Stimulated activated CD8-positive, alpha-beta memory T cell treated with anti-CD3 and anti-CD28 coated beads, Interleukin-4, amount 100 ng/mL, for 1 hour (primary cell): ENCODE measurements at places on chromosomes 16 and 17.
A peak's percentile ranks its signal among the peaks of the same experiment; 100 is the strongest.

DNA sequence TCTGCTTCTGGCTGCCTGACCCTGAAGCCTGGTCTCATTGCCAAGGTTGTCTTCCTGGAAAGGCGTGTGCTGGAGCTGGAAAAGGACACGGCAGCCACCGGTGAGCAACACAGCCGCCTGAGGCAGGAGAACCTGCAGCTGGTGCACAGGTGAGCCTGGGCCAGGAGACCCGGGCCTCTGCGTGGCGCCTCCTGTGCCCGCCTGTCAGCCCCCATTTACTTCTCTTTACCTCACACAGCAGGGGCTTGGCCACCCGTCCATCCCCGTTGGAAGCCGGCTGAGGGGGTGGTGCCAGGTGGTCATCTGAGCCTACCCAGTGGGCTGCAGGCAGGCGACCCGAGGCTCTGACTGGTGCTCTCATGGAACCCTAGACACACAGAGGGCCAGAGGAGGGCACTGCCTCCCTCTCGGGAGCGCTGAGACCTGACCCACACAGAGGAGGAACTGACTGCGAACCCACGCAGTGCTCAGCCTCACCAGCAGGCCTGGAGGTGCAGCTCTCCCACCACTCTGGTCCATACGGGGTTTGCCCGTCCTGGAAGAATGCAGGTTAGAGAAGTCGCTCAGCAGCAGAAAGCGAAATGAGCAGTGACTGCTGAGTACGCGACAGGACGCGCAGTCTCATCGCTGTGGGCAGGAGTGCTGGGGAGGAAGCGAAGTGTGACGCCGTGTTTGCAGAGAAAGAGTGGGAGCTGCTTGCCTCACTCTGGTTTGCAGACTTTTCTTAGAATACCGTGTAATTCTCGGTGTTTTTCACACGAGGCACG is 21.9 kb upstream of the CAPN15 start:
- DNase-seq, result no peak

DNA sequence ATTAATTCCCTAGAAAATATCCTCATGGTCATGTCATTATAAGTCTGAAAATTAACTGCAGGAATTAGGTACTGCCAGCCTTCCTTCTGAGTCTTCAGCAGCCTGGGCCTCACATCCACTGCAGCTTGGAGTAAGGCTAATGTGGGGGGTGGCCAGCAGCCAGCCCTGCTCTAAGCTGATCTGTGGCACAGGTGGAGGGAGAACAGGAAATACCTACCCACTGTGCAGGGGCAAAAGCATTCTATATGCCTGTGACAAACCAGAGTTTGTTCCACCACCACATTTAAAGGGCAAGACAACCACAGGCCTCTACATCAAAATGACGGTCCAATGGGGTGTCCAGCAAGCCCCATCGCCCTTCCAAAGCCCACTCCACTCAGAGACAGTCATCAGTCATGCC is 9.4 kb downstream of the NPRL3 start:
- no peak for DNase-seq

DNA sequence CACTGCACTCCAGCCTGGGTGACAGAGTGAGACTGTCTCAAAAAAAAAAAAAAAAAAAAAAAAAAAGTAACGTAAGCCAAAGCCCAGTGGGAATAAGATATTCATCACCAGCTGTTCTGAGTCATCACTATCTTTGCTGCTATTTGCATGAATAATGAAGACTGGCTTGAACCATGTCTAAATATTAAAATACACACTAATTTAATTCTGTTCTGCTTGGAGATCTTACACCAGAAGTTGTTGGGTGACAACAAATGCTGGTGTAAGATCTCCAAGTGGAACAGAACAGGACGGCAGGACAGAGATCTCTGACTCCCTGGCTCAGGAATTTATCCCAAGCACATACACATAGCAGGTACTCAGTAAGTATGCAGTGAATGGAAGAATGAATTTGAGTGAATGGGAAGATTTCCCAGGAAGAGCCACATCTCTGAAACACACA is 19.6 kb downstream of the DNAH17 start:
- DNase-seq, result no peak

GRCh38 chr17:45902892-45903346 is 8.6 kb downstream of the MAPT start:
- no peak for DNase-seq

GRCh38 chr16:82715160-82715559 is 88.4 kb downstream of the CDH13 start:
- DNase-seq, result no peak

DNA sequence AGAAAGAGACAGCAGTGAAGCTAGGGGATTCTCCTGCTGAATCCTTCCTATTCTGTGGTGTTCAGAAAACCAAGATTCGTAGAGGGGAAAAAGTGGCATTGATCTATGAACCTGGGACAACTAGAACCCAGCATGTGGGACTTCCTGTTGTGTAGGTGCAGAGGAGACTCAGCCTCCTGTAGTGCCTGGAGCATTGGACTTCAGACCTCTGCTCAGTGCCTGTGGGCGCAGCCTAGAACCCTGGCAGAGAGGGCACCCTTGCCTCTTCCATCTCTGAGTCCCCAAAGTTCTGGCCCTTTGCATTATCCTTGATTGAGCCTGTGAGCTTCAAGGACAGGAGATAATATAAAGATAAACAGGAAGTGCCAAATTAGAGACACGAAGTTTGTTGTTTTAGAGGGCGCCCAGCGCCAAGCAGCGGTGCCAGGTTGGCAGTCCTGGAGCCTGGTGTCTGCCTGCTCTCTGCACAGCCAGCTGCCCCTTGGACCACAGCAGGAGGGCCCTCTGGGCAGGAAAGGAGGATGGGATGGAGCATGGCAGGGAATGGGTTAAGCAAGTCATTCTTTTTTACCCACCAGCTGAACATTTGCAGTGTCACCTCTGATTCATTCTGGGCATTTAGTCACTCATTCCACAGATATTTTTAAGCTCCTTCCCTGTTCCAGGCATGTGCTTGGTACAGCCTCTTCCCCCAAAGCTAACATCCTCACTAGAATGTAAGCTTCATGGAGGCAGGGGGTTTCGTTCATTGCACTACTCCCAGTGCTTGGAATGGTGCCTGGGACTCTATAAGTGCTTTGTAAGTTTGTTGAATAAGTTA is 11.9 kb upstream of the SP6 start:
- no peak for DNase-seq

- peak; percentile 65 for DNase-seq
Measured at GRCh38 chr16:57041182-57042156, 50.9 kb upstream of the CPNE2 start.

GRCh38 chr16:57213462-57213861 is 27.3 kb downstream of the RSPRY1 start:
- DNase-seq, result no peak

DNA sequence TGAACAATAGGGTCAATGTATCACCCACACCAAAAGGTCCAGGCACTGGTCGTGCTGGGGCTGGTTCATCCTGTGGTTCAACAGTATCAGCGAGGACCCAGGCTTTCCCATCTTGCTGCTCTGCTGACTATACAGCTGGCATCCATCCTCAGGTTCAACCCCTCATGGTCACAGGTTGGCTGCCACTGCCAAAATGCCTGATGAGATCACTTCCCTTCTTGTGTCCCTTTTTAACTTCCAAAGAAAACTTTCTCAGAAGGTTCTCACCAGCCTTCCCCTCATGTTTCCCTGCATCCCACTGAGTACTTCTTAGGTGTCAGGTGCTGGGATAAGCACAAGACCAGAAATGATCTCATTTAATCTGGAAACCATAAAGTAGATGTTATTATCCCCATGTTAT is 25.7 kb downstream of the CLEC16A start:
- DNase-seq, result no peak

DNA sequence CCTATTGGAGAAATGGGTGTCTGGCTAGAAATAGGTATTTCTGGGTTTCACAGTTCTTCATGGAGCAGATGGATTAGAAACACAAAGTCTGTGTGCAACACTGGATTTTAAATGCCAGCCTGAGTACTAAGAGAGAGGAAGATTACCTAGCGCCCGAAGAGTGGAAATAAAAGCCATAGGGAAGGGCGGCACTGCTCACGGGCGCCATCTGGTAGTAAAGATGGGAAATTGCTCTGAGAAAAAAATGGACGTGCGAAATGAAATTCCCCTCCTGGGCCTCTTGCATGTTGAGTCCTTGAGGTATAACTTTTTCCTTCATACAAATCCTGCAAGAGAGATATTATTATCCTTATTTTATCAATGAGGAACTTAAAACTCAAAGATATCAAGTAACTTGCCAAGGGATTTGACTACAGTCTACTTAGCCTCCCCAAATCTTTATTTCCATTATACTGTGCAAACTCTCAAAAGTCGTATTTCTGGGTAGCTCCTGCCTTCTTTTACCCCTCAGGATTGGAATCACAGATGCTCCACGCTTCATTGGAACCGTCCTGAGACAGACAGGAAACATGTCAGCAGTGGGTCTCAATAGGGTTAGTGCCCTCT is 72.8 kb downstream of the MMD start:
- peak; percentile 9 for DNase-seq
